Trophoblast cell (in vitro differentiated cells and primary cell): ENCODE measurements at places on chromosomes 6 and 20.

DNA sequence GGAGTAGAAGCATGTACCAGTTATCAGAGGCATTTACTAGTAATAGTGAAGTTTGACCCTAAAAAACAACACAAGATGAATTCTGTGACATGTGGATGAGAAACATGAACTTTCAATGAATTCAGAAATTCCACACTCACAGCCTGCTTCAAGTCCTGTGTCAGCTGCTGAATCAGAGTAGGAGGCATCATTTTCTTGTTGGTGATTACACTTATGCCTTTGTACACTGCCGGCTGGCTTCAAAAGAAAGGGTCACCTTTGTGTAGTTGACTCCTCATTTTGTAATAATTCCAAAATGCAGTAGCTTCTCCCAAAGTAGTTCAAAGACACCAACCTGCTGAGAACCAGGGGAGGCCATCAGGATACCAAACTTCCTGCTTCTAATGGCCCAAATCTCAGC is 165.5 kb downstream of the BACH2 start:
- H3K27me3 ChIP-seq, result no peaks in the 10 kb centered on the region
- H3K36me3 ChIP-seq, result no peaks in the 10 kb centered on the region
- no peak overlapping the region for H3K27ac ChIP-seq
- peaks cover 7% of the 10 kb centered on the region for H3K4me1 ChIP-seq

DNA sequence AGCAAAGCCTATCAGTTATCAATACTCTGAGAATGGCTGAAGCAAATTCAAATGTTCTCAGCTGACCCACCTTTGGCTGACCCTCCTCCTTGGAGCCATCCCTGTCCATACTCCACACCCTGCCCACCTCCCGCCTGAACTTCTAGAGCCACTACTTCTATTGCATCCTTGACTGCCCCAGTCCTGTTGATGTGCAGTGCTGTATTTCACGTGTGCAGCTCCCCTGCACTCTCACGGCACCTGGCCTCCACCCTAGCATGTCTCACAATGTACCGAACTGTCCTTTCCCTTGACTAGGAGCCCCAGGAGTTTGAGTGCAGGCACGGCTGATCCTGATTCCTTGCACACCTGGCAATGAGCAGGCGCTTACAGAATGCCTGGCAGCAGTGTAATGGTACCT is 7.0 kb downstream of the CPXM1 start:
- peaks cover 30% of the 10 kb centered on the region for H3K36me3 ChIP-seq
- no peaks in the 10 kb centered on the region for H3K27me3 ChIP-seq
- DNase-seq, result no peak
- no peaks in the 10 kb centered on the region for H3K4me1 ChIP-seq

DNA sequence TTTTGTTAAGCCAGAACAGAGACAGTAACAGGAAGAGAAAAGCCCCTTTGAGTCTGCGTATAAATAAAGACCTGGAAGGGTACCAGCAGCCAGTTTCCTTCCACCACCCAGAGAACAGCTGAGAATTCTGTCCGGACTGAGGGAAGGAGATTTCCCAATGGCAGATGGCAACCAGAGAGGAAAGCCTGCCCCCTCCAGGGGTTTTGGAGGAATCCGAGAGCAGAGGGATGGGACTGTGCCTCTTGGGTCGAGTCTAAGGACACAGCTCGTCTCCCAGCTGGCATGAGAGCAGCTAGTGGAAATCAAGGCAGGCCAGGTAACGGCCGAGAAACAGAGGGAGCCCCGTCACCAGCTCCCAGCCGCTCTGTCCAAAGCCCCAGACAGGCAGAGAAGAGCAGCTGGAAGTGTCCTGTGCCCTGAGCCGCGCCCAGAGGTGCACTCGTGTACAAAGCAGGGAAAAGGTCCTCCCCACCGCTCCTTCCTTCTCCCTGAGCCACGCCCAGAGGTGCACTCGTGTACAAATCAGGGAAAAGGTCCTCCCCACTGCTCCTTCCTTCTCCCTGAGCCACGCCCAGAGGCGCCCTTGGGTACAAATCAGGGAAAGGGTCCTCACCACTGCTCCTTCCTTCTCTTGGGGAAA is 134.0 kb upstream of the SNX9 start:
- H3K27ac ChIP-seq, result no peak overlapping the region
- H3K36me3 ChIP-seq, result no peaks in the 10 kb centered on the region
- peak; percentile 76 for DNase-seq
- no peak overlapping the region for H3K4me3 ChIP-seq
- H3K4me1 ChIP-seq, result no peaks in the 10 kb centered on the region
- H3K27me3 ChIP-seq, result no peaks in the 10 kb centered on the region

- H3K36me3 ChIP-seq, result no peaks in the 10 kb centered on the region
- DNase-seq, result no peak
- no peak overlapping the region for H3K4me3 ChIP-seq
- H3K27me3 ChIP-seq, result no peaks in the 10 kb centered on the region
- peaks cover 2% of the 10 kb centered on the region for H3K4me1 ChIP-seq
Observed at GRCh38 chr6:154622618-154623336, 110.4 kb upstream of the SCAF8 start.

DNA sequence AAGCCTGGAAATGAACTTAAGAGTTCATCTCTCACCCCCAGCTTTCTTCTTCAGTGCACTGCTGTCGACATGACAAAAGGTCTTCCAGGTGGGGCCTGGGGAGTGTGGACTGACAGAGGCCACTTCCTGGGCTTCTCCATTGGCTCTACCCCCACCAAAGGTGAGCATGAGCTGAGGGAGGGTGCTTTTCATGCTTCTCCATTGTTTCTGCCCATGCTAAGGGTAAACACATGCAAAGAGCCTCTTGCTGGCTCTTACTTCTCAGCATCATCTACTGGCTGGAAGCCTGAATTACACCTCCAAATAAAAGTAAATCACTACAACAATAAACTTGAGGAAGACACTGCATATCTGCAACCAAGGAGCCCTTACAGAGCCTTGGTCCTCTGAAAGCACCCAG is 227.2 kb downstream of the EPM2A start:
- no peaks in the 10 kb centered on the region for H3K4me1 ChIP-seq
- no peak overlapping the region for H3K27ac ChIP-seq
- H3K4me3 ChIP-seq, result no peak overlapping the region
- DNase-seq, result no peak
- no peaks in the 10 kb centered on the region for H3K27me3 ChIP-seq

DNA sequence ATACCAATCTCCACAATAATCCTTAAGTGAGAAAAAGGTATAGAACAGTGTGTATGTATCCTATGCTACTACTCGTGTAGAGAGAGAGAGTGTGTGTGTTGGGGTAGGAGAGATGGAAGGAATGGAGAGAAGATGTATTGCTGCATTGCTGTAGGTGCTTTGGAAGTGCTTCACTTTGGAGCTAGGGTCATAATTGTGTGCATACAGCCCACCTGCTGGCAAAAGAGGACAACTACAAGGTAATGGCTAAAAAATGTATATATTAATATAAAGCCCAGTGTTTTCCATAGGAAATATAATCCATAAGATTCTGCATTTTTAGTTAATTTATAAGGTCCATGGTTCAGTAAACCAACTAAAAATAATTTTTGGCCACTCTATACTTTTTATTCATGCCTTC is 36.1 kb downstream of the SERAC1 start:
- H3K4me1 ChIP-seq, result no peaks in the 10 kb centered on the region
- no peak overlapping the region for H3K27ac ChIP-seq
- no peak overlapping the region for H3K4me3 ChIP-seq

- H3K4me1 ChIP-seq, result no peaks in the 10 kb centered on the region
- DNase-seq, result peak; percentile 46
- no peaks in the 10 kb centered on the region for H3K27me3 ChIP-seq
- H3K4me3 ChIP-seq, result peak overlapping the region; percentile 69
Observed at GRCh38 chr6:118893064-118893806, 717 bp upstream of the ASF1A start.

DNA sequence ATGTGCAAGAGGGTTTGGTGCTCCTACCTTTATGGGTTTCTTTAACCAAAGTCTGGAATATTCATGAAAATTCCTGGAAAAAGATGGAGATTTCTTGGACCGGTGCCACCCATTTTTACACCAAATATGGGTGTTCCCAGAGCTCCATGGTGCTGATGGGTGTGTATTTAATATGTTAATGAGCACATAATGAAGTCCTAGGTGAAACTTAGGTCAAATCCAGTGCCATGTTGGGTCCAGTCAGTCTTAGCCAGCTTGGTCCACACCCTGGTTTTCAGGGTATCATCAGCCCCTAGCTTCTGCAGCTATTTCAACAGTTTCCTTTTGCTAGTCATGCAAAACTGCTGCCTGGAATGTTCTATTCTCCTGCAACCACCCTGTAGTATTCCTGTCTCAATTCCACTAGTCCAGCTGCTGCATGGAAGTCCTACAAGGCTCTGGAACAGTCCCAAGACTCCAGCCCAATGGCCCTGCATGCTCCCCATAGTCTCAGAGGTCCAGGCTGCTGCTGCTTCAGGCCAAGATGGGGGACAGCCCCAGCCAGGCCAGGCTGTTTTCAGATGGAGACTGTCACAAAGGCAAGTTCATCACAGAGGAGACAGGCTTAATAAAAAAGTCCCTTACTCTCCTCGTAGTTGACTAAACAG is 31.8 kb downstream of the CST9L start:
- H3K27ac ChIP-seq, result no peak overlapping the region
- no peaks in the 10 kb centered on the region for H3K4me1 ChIP-seq
- no peak overlapping the region for H3K4me3 ChIP-seq
- H3K27me3 ChIP-seq, result no peaks in the 10 kb centered on the region

DNA sequence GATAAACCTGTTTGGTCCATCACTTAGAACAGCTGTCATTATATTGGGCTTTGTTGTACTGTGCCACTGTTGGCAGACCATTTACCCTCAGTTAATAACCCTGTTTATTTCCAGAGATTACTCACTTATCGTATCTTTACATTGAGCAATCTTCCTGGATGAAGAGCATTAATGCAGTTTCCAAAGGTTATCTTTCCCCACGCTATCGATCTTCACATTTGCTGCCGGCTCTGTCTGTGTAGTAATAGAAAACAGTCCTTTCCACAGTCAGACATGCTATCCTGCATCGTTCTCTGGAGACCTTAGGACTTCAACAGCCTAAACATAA is 27.4 kb downstream of the GHRH start:
- H3K27me3 ChIP-seq, result no peaks in the 10 kb centered on the region
- H3K4me3 ChIP-seq, result no peak overlapping the region
- no peak overlapping the region for H3K27ac ChIP-seq
- no peak for DNase-seq

DNA sequence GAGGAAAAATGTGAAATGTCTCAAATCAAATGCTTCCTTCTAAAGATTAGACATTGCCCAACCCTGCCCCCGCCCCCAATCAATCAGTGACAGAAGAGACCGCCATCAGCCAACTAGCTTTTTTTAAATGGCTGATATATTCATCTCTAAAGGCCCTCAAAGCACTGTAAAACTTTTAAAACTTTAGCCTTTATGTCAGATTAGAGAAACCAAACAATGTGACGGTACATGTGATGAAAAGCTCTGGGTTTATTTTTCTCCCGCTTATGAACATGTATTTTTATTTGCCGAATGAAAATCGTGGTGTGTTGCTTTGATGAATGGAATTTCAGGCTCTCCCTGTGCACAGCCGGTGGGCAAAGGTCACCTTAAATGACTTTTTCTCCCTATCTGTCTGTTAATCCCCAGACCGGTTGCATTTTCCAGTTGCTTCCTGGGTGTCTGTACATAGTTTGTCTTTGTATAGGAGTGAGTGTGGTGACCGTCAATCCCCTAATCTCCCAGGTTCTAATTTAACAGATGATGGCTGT is 38.5 kb downstream of the TBC1D7 start:
- no peak for DNase-seq
- peaks cover 38% of the 10 kb centered on the region for H3K36me3 ChIP-seq
- H3K27ac ChIP-seq, result no peak overlapping the region
- no peaks in the 10 kb centered on the region for H3K27me3 ChIP-seq

DNA sequence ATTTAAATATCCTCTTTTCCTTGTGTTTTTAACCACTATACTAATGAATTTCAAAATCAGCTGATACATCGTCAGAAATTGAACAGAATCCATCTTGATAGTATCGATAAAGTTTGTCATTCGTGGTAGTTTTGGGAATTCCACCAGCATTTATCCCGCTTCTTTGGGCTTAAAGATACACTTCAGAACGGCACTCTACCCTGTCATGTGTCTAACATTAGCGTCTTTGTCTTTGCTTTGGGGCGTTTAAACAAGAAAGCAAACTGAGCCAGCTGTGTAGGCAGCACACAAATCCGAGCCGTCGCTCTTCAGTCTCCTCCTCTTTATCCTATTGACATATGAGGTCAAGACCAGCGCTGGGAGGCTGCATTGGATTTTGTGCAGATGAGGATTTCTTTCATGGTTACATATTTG is 27.5 kb upstream of the NHSL1 start:
- no peak overlapping the region for H3K4me3 ChIP-seq
- H3K36me3 ChIP-seq, result no peaks in the 10 kb centered on the region
- H3K27me3 ChIP-seq, result no peaks in the 10 kb centered on the region
- H3K27ac ChIP-seq, result no peak overlapping the region

DNA sequence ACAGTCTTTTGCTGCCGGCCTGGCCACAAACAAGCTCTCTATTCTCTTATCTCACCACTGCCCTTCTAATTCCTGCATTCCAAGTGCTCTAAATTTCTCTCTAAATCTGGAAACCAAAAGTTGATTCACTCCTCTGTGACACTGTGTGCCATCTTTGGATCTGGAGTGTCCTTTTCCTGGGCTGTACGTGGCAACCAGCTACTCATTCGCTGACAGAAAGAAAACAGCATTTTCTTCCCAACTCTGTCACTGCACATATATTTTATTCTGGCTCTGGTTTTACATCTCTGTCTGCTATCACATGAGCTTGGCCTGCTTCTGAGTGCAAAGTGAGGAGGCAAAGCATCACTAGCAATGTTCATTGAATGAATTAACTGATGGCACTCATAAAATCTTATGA is 397.2 kb upstream of the MAP3K7 start:
- peaks cover 3% of the 10 kb centered on the region for H3K4me1 ChIP-seq
- no peaks in the 10 kb centered on the region for H3K27me3 ChIP-seq
- no peak overlapping the region for H3K4me3 ChIP-seq
- DNase-seq, result no peak

DNA sequence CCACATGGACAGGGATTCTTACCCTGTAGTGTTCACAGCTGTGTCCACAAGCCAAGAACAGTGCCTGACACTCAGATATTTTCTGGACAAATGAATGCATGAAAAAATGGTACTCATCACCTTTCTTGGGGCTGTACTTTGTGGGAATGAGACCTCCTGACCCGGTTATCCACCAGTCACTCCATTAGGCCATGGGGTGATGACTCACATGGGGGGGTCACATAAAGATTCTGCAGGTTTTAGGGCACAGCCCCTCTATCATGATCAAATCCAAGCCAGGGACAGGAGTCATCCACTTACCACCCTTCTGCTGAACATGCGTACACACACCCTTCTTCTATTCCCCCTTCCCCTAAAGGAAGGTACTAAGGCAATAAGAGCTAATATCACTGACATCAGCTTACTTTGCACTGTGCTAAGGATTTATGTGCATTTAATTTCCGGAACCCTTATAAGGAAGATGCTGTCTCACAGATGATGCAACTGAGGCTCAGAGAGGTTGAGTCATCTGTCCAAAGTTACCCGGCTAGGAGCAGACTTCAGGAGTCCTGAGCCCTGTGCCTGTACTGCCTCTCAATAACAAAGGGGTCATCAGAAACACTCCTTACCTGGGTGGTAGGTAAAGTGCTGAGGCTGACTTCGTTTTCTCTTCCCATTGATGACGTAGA is 107.8 kb downstream of the NFATC2 start:
- peaks cover 14% of the 10 kb centered on the region for H3K4me1 ChIP-seq
- peaks cover 21% of the 10 kb centered on the region for H3K36me3 ChIP-seq
- no peak overlapping the region for H3K27ac ChIP-seq
- H3K4me3 ChIP-seq, result no peak overlapping the region
- no peaks in the 10 kb centered on the region for H3K27me3 ChIP-seq
- peak; percentile 33 for DNase-seq

- H3K4me3 ChIP-seq, result no peak overlapping the region
- no peaks in the 10 kb centered on the region for H3K4me1 ChIP-seq
- H3K27ac ChIP-seq, result no peak overlapping the region
- H3K36me3 ChIP-seq, result no peaks in the 10 kb centered on the region
- no peak for DNase-seq
- H3K27me3 ChIP-seq, result no peaks in the 10 kb centered on the region
Observed at GRCh38 chr6:156727715-156728385, 49.3 kb upstream of the ARID1B start.
